Activated CD4-positive, alpha-beta memory T cell treated with anti-CD3 and anti-CD28 coated beads for 36 hours (primary cell): ENCODE measurements at places on chromosomes 4 and X.

DNA sequence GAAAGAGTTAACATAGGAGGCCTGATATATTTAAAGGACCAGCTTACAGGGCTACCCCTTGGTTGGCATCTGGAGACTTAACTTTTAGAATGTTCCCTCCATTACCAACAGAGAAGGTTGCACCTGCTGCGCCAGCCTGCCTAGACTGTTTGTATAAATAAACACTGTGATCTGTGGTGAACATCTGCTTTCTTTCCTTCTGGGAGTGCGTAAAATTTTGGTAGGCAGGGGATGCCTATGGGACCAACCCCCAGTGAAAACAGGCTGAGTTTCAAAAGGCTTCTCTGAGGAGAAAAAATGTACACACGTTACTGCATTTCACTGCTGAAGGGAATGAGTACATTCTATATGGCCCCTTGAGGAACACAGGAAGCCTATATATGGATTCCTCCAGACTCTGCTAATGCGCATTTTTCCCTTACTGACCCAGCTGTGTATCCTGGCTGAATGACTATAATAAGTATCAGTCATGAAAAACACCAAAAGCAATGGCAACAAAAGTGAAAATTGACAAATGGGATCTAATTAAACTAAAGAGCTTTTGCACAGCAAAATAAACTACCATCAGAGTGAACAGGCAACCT lies 13.8 kb downstream of the CENPC start:
- no peak for DNase-seq

- DNase-seq, result no peak
Measured at GRCh38 chr4:16224264-16225166, 1.8 kb downstream of the TAPT1 start.

DNA sequence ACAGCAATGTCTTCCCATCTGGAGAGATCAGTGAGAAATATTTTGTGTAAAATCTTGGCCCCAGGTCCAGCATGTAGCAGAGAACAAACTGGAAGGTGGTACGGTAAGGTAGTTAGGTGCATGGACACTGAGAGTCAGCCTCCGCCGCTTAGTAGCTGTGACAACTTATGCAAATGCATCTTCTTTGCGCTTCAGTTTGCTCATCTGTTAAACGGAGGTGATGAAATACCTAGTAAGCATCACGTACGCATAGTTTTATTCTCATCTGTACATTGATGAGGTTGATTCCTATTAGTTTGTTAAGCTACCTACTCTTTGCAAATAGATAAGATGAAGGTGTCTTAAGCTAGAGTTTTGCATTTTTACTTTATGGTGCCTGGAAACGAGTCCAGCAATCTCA lies 80.0 kb upstream of the MSX1 start:
- DNase-seq, result no peak

GRCh38 chr4:1418494-1419285 lies 12.4 kb upstream of the NKX1-1 start:
- peak; percentile 5 for DNase-seq

DNA sequence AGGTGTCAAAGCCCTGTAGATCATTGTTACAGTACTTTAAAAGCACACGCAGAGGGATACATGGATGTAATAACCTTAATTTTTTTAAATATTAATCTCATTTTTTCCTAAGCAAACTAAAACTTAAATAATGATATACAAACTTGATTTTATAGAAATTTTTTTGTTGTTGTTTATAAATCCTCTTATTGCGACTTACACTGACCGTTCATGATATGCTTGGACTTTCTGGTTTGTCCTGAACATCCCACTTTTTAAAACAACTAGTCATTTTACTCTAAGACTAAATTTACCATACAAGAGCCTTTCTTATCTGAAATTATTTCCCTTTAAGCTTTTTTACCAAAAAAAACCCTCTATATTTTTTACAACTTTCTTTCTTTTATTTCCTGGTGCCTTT lies 2106.0 kb downstream of the PCDH7 start:
- no peak for DNase-seq

DNA sequence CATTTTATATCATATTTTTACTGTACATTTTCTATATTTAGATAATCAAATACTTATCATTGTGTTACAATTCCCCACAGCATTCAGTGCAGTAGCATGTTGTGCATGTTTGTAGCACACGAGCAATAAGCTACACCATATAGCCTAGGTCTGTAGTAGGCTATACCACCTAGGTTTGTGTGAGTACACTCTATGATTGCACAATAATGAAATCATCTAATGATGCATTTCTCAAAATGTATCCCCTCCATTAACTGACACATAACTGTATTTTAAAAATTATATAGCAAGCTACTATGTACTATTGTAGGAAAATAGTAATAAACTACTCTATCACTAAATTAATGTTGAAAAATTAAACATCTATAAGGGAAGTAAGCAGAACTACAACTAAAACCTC lies 518.4 kb upstream of the PABPC4L start:
- no peak for DNase-seq
